ENCODE measurements at places on chromosomes 6 and 20. TPM values are rescaled to one million over a fixed set of nuclear protein-coding genes. Genes with fewer than 3 reads are reported as not detected.

DNA sequence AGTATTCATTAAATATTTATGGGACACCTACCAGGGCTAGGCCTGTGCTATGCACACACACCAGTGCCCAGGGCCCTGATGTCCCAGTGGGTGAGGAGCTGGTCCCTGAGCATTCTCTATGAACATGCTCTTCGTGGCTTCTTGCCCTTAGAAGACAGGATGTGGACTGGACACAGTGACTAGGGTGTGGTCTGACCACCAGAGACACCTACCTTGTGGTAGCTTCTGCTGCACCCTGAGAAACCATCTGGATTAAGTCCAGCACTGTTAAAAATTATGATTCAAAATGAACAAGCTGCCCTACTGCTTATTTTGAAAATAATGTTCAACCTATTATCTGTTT, 112.9 kb upstream of the RPS6KA2 start:
- peak; percentile 21 for DNase-seq

GRCh38 chr6:166834049-166834448, 122.3 kb downstream of the RNASET2 start:
- DNase-seq = no peak

GRCh38 chr6:53347250-53347920, 1.4 kb downstream of the ELOVL5 start:
- DNase-seq = peak; percentile 47

- DNase-seq = no peak
These were observed 131.1 kb downstream of the UTRN start for GRCh38 chr6:144416244-144416643.

- peak; percentile 53 for DNase-seq
These were observed 121.6 kb downstream of the MOXD1 start for GRCh38 chr6:132279592-132280139.

DNA sequence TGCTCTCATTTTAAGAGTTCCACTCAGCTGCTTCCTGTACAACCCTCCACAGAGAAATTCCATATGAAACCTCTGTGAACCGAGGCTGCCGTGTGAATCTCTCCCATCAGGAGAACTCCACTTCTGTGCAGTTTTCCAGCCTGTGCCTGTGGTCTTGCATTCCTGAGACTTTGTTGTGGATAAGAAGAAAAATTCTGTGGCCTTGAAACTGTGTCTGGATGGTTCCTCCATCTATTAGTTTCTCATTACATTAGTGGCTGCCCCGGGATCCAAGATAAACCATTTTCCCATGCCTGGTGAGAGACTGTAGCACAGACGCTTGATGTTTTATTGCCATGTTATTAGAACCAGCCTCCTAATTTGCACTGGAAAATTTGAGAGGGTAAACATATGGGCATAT, 40.8 kb upstream of the TIAM2 start:
- DNase-seq = no peak

- peak; percentile 49 for DNase-seq
These were observed 71.1 kb upstream of the FOXQ1 start for GRCh38 chr6:1240766-1241318.

- no peak for DNase-seq
These were observed 34.7 kb upstream of the IRF4 start for GRCh38 chr6:356828-357251.

- DNase-seq = no peak
These were observed 22.9 kb downstream of the SAYSD1 start for GRCh38 chr6:39092124-39092523.

GRCh38 chr6:85537055-85537494, 56.6 kb downstream of the SNX14 start:
- no peak for DNase-seq

- peak; percentile 93 for DNase-seq
These were observed 51.2 kb upstream of the RANBP9 start for GRCh38 chr6:13762611-13763441.

The GRM1 gene
- polyA plus RNA-seq = not detected

The MUC21 gene
- polyA plus RNA-seq = not detected

All from mammary epithelial cell (primary cell).